ENCODE measurements at places on chromosomes 12 and 14.

- DNase-seq: no peak
These were observed 25.1 kb downstream of the C12orf42 start for GRCh38 chr12:103470664-103471063.

GRCh38 chr14:86334355-86334754 is 804.4 kb downstream of the FLRT2 start:
- DNase-seq: no peak

DNA sequence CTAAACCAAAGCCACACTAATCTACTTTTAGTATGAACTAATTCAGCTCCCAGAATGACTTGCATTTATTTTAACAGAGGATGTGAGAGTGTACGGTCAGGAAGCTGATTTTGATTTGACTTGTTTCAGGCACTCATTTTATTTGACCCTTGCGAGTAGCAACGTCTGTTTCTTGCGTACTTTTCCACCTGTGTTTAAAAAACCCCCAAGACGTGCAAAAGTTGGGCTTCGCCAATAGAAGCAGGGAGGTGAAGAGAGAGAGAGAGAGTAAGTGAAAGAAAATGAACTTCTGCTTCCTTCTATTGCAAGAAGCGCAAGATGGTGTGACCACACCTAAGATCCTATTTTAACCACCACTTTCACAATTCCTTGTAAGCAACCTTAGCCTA is 6.7 kb upstream of the SLC15A4 start:
- DNase-seq: no peak

GRCh38 chr12:52036587-52037171 is 14.6 kb upstream of the NR4A1 start:
- DNase-seq: peak; percentile 80

DNA sequence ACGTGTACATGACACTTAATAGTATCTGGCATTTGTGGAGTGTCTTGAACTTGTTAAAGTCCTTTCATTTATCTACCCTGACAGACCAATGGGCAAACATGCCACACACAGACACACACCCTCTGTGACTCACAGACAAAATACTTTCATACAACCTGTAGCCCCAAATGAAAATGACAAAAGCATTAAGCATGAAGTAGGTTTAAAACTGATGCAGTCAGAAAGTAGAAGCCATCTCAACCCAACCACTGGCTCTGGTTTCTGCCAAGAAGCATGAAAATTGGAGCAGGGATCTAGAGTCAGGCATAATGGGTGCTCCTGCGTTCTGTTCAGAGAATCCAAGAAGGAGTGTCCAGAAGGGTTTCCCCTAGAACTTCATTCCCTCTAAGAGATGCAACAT is 23.1 kb upstream of the KRT77 start:
- no peak for DNase-seq

DNA sequence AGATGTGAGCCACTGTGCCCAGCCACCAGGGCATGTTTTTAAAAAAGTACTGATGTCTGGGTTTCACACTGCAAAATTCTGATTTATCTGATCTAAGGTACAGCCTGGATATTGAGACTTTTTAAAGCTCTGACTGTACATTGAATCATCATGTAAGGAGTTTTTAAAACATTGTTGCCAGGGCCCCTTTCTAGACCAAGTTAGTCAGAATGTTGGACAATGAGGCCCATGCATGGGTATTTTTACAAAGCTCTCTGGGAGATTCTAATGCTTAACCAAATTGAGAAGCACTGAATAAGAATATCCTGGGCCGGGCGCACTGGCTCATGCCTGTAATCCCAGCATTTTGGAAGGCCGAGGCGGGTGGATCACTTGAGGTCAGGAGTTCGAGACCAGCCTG is 16.7 kb downstream of the TMEM19 start:
- no peak for DNase-seq

GRCh38 chr14:36942522-36943245 is 229.7 kb downstream of the SLC25A21 start:
- DNase-seq: no peak

- DNase-seq: no peak
These were observed 84.7 kb downstream of the ZNF664 start for GRCh38 chr12:124057691-124058090.

GRCh38 chr14:96497586-96497985 is 4.6 kb upstream of the PAPOLA start:
- DNase-seq: no peak

DNA sequence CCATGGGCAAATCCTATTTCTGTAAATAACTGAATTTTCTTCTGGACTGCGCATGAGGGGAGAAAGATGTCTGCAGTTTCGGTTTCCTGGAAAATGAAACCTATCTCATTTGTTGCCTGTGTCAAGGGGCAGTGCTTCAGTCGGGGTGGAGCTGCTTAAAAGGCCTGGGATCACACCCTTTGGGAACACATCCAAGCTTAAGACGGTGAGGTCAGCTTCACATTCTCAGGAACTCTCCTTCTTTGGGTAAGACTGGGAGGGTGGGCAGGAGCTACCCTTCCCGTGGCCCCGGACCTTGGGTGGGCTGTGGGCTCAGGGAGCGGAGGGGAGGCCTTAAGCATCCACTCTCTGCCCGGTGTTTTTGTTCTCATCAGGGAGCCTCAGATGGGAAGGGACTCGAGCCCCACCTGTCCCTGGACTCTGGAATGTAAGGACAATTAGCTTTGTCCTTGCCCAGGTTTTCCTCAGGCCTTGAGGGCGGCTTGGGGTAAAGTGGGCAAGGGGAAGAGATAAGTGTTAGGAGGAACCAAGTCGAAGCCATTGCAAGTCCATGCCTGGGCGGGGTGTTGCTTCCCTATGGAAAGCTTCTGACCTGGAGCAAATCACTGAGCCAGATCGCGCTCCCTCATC is at the start of gene IFI27:
Gene IFI27 (plus strand): TSS at position 185 of the 630 bp plus-strand sequence.
- DNase-seq: no peak

GRCh38 chr14:81567302-81567701 is 33.6 kb upstream of the SEL1L start:
- no peak for DNase-seq

GRCh38 chr14:86055512-86056075 is 525.6 kb downstream of the FLRT2 start:
- no peak for DNase-seq

DNA sequence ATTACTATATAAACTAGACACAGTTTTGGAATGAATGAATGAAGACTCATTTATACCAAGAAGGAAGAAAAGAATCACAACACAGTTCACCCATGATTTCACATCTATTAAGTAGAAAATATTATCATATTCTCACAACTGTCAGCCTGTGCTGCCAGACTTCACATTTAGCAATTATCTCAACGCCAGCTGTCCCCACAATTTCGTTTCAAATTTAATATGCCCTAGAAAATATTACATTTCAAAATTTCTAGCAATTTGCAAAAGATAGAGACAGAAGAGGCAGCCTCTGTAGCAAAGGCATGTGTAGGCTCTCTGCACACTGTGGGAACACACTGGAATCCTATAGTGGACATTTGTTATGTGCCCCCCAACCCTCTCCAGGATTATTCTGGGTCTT is 83.6 kb downstream of the ANKS1B start:
- no peak for DNase-seq

DNA sequence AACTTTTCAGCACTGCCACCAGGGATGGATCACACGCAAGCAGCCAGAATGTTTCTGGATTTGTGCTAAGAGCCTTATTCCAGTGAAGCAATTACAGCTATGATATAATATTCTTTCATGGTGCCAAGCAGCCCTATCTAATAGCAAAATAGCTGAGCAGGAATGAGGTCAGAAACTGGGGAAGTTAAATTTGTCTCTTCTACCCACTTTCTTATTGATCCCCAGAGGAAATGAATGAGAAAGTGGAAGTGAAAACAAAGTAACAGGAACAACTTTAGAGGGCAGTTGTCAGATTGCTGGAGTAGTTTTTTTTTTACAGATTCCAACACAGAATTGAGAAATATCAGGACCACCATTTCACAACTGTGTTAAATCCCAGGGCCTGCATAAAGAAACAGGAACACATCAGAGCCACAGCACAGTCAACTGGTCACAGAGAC is 44.8 kb downstream of the GCH1 start:
- no peak for DNase-seq

- DNase-seq: no peak
These were observed 132.4 kb upstream of the CNTN1 start for GRCh38 chr12:40559865-40560264.

DNA sequence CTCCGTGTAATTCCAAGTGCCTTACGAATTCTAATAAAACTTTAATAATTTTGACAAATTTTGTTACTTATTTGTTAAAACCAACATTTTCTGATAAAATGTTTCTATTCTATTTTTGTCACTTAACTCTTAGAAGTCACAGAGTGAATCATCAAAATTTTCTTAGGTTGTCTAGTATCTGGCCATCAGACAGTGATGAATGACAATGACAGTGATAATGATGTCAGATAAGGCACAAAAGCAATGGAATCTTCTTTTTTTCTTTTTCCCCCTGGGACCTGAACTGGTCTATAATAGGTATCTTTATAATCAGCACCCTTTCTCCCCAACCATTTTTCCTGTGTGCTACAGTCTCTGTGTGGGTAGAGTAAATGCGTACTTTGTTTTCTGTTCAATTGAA is 407.3 kb downstream of the SOX5 start:
- DNase-seq: no peak

- DNase-seq: no peak
These were observed 575.0 kb downstream of the PRKD1 start for GRCh38 chr14:29352706-29353080.

DNA sequence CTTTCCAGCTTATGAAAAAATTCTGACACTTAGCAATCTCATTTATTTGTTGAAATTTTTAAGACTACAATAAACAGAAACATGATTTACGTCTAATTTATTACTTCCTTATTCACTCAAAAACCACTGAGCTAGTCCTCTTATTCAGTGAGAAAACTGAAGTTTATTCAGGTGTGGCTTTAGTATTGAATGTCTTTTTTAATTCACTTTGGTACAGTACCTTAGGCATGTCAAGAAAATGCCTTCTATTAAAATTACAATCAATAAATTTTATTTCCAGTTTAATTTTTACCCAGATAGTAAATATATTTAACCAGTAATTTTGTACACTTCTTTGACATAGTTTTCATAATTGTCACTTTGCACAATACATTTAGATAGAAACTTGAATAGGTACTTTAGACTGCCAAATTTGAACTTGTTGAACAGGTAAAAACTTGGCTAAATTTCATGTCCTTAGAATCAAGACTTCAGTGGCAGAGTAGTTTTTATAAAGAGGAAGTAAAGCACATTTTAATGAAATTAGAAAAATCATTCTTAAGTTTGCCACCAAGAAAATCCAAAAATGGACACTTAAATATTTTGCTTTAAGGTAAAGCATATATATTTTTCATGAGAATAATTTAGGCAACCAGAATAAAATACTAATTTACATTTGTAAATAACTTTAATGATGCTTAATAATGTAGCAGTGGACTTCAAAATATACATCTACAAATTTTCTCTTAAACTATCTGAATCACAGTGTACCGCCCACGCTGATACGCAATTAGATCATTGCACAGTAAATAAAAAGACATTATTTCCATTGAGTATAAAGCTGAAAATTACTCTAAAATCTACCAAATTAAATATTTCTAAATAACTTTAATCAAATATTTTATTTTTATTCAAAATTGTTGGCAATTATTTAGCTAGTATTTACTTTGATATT is 159.1 kb downstream of the RASSF9 start:
- no peak for DNase-seq

- no peak for DNase-seq
These were observed 46.1 kb upstream of the PTPRO start for GRCh38 chr12:15276088-15276698.

GRCh38 chr14:89723930-89724627 is 230.5 kb downstream of the EFCAB11 start:
- DNase-seq: no peak

GRCh38 chr12:119334430-119335170 is at the start of gene CCDC60:
Gene CCDC60, plus strand, starts transcription at chr12:119334729. Its CDS starts 448 bp downstream, at chr12:119335177.
- no peak for DNase-seq

DNA sequence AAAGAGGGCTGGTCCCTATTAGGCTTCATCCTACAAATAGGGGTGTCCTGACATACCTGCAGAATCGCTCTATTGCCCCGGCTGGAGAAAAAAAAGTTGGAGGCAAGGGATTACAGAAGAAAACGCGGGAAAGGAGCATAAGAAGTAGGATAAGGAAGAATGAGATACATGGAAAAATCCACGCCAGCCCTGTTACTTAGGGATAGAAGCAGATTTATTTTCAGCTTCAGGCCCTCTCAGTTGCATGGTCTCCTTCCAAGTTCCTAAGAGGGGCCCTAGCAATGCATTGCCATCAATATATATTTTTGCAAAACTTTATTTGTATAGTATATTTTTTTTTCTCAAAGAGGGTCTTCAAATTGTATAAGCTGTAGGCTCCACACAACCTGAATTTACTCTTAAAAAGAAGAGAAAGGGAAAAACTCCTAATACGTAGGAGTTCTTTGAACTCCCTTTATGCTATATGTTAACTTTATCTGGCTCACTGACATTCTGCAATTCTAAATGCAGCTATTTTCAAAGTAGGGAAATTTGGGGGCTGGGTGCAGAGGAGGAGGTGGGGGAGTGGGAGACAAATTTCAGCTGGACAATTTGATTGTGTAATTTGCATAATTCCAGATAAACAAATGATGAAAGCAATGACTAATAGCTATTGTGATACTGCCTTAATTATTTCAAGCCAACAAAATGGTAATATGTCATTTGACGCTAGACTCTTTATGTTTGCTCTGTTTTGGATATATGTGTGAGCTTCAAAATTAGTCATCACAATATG is 137.7 kb upstream of the TRHDE start:
- DNase-seq: no peak

DNA sequence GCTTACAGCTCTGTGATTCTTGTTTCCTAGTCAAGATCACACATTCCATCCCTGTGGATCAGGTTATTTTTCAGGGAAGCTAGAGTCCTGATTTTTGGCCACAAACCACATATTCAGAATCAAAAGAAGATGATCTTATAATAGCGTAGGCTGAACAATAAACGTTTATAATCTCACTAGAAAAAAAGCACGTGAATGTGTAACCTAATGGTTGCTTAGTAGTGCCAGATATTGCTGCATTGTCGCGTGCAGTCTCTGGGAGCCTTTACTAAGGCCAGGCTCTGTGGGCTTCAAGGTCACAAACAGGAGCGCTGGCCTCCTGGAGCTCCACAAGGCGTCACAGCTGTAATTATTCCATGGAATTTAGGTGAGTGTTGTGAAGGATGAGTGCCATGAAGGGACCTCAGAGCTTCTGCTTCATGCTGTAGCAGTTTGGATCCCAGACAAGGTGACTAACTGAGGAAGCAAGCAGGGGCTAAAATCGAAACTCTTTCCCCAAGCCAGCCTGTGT is 17.4 kb downstream of the CDKN1B start:
- no peak for DNase-seq
